D721Med (cell line): ENCODE measurements at places on chromosomes 6 and 20.

DNA sequence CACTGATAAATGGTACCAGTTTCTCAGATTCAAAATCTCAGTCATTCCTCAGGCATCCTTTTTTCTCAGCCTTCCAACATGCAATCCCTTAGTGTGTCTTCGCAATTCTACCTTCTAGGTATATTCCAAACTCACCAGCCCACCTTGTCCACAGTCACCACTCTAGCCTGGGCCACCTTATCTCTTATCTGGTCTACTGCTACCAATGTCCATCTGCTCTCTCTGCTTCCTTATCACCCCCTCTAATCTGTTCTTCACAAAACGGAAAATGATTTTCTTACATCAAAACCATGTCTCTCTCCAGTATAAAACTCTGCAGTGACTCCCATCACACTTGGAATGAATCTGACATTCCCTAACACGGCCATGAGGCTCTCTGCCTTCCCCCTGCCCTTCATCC lies 91.9 kb downstream of the PREP start:
- DNase-seq, result no peak

GRCh38 chr6:134199848-134200606 lies 117.9 kb downstream of the SGK1 start:
- no peak for DNase-seq

DNA sequence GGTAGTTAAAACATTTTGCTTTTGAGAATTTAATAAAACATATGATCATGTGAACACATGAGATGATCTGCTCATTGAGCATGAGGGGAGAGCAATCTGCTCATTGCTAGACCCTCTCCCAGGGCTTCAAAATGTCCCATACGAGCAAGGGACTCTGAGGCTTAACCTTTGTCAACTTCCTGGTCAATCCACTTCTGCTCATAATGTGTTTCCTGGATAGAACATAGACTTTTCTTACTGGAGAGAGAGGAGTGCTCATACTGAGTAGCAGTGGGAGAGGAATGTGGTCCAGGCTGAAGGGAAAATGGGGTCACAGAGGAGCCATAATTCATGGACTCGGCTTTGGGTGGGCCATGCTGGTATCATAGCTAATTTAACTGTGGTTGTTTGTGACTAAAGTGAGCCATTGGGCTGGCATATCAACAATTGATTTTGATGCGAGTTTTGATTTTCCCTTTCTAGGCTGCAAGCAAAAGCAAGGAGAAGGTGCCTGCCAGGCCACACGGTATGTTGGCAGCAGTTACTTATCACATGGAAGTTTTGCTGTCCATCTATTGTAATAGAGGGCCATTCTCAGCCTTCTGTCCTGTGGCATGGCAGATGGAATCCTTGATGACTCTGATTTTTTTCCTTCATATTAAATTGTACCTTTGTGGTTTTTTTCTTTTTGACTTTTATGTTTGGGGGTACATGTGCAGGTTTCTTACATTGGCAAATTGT lies 20.8 kb upstream of the ADGRF4 start:
- DNase-seq, result no peak

- no peak for DNase-seq
Observed at GRCh38 chr6:158023597-158023939, 41.9 kb downstream of the SYNJ2 start.

- DNase-seq, result no peak
Observed at GRCh38 chr6:140504776-140505175, 1130.3 kb upstream of the CITED2 start.

DNA sequence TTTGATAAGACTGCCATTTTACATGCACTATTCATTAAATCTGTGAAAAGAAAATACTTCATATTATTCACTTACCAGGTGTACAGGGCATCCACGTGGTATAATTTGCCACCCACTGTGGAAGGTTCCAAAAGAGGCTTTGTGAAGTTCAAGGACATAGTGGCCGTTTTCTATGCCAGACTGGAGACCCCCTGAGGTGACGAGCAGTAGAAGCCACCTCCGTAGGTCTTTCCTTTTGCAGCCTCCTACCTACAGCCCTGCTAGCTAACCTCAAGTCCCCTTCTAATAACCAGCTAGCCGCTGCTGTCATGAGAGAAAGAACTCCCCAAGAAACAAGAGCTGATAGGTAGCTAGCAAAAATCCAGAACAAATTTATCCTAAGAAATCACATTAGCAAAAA lies 110.5 kb downstream of the ARHGAP18 start:
- no peak for DNase-seq

DNA sequence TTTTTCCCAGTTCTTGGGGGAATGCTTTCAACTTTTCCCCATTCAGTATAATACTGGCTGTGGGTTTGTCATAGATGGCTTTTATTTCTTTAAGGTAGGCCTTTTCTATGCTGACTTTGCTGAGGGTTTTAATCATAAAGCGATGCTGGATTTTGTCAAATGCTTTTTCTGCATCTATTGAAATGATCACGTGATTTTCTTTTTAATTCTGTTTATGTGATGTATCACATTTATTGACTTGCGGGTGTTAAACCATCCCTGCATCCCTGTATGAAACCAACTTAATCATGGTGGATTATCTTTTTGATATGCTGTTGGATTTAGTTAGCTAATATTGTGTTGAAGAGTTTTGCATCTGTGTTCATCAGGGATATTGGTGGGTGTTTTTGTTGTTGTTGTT lies 65.6 kb downstream of the ERMARD start:
- DNase-seq, result no peak

- DNase-seq, result no peak
Observed at GRCh38 chr6:2725999-2726567, 24.6 kb downstream of the MYLK4 start.

DNA sequence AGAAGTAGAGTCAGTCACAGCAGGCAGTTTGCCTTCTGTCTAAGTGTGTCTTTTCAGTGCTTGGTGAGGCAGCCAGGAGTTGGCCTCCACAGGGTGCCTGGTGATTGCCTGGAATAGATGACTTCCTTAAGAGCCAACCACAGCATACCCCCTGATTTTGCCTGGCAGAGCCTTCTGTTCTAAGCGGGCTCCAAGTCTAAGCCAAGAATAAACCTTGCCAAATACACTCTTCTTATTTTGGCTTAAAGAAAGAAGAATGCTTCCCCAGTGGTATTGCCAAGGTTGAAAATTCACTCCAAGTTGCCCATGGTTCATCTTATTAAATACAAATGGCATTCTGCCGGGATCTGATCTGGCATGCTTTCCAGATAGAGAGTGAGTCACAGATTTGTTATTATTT lies 1424.8 kb upstream of the EYS start:
- DNase-seq, result no peak

GRCh38 chr20:35991142-35991771 lies 22.9 kb downstream of the CNBD2 start:
- DNase-seq, result no peak

DNA sequence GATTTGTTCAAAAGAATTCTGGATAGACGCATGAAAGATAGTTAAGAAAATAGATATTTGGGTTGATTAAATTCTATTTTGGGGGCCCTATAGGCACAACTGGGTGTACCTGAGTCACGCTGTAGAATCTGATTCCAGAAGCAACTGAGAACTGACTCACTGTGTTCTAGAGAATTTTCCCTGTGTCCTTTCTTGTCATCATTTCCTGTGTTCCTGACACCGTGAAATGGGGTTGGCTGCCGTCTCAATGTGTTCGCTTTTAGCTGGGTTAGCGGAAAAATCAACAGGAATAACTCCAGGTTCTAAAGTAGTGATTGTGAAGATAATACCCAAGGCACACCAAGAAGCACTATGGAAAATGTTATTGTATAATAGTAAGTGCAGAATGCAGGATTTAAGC lies 5.0 kb downstream of the GCNT2 start:
- no peak for DNase-seq

DNA sequence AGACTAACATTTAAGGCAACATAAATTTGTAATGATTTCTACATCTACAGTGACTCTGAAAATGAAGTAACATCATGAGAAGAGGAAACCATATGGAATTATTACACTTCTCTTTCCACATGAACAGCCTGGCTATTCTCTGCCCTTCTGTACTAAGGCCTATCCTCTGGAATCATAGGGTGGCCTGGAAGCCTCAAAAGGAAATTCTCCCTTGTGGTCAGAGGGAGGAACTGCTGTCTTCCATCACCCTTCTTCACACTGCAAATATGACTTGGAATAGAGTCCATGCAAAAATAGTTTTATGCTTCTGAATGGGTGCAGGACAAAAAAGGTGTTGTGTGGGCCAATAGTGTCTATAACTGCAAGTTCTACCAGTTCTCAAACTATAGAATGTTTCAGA lies 44.6 kb upstream of the SH3BGRL2 start:
- DNase-seq, result no peak

DNA sequence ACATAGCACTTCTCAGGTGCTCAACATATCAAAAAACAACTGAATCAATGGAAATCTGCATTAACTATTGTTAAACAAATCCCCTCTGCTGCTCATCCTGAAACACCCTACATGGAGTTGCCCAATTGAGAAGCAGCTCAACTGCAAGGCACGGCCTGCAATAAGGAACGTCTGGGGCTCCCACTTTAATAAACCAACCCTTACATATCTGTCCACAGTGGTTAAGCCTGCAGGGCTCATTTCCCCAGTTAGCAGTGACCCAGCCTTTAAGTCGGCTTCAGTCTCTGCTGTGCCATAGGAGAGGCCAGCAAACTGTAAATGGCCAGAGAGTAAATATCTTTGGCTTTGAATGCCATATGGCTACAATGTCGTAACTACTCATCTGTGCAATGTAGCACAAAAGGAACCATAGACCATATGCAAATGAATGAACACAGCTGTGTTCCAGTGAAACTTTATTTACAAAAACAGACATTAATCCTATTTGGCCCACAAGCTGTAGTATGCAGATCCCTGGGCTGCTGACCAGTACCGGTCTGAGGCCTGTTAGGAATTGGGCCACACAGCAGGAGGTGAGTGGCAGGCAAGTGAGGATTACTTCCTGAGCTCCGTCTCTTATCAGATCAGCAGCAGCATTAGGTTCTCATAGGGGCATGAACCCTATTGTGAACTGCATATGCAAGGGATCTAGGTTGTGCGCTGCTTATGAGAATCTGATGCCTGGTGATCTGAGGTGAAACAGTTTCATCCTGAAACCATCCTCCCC lies 522.7 kb upstream of the CDH4 start:
- no peak for DNase-seq

- DNase-seq, result no peak
Observed at GRCh38 chr6:32983493-32983848, 15.1 kb downstream of the BRD2 start.

- DNase-seq, result no peak
Observed at GRCh38 chr6:166539543-166539942, 46.9 kb downstream of the RAMACL start.

- no peak for DNase-seq
Observed at GRCh38 chr6:53361549-53362031, 12.8 kb upstream of the ELOVL5 start.

GRCh38 chr20:32823078-32823477 lies 3.3 kb downstream of the MAPRE1 start:
- no peak for DNase-seq

DNA sequence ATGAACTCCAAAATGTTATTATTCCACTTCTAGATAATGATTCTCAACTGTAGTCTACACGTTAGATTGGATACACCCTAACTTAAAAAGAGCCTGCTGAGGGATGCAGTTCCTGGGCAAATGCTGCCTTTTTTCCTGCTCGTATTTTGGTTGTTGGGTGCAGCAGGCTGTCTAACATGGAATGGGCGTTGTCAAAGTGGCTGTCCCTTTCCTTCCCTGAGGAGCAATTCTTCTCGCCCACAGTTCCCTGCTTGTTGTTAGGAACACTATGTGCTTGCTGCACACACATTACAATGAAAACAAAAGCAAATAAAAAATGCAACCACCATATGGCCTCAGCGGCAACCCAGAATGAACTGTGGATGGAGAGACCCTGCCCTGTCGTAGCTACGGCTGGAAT lies 1.7 kb upstream of the ADGRF5 start:
- no peak for DNase-seq

DNA sequence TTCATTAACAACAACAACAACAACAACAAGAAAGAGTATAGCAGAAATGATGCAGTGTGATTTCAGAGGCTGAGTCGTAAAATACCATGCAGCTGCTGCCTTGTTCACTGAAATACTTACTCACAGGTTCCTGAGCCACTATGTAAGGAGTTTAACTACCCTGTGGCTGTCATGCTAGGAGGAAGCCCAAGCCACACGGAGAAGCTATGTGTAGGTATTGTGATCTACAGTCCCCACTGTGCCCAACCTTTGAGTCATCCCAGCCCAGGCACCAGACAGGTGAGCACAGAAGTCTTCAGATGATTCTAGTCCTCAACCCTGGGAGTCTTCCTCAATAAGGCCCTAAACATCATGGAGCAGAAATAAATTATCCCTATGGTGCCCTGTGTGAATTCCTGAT lies 14.6 kb upstream of the RALY start:
- DNase-seq, result no peak

DNA sequence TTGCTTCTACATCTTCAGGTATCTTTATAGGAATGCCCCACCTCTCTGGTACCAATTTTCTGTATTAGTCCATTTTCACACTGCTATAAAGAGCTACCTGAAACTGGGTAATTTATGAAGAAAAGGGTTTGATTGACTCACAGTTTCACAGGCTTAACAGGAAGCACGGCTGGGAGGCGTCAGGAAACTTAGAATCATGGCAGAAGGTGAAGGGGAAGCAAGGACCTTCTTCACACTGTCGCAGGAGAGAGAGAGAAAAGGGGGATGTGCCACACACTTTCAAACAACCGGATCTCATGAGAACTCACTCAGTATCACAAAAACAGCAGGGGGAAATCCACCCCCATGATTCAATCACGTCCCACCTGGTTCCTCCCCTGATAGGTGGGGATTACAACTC lies 24.4 kb upstream of the LY86 start:
- DNase-seq, result no peak

GRCh38 chr6:143515766-143516355 lies 4.3 kb upstream of the FUCA2 start:
- DNase-seq, result no peak

GRCh38 chr6:142909686-142910085 lies 35.3 kb downstream of the HIVEP2 start:
- DNase-seq, result no peak
